ENCODE measurements at places on chromosomes 6 and 20.

GRCh38 chr6:72783666-72784065 lies 161.8 kb downstream of the KCNQ5 start:
- DNase-seq = no peak

- no peak for DNase-seq
Observed at GRCh38 chr6:41427642-41428335, 92.4 kb downstream of the NCR2 start.

- DNase-seq = no peak
Observed at GRCh38 chr6:124999105-124999764, 37.0 kb downstream of the RNF217 start.

GRCh38 chr20:2871111-2871465 lies 2.2 kb upstream of the PTPRA start:
- DNase-seq = peak; percentile 15

GRCh38 chr20:61881416-61881815 lies 184.3 kb downstream of the TAF4 start:
- DNase-seq = no peak

DNA sequence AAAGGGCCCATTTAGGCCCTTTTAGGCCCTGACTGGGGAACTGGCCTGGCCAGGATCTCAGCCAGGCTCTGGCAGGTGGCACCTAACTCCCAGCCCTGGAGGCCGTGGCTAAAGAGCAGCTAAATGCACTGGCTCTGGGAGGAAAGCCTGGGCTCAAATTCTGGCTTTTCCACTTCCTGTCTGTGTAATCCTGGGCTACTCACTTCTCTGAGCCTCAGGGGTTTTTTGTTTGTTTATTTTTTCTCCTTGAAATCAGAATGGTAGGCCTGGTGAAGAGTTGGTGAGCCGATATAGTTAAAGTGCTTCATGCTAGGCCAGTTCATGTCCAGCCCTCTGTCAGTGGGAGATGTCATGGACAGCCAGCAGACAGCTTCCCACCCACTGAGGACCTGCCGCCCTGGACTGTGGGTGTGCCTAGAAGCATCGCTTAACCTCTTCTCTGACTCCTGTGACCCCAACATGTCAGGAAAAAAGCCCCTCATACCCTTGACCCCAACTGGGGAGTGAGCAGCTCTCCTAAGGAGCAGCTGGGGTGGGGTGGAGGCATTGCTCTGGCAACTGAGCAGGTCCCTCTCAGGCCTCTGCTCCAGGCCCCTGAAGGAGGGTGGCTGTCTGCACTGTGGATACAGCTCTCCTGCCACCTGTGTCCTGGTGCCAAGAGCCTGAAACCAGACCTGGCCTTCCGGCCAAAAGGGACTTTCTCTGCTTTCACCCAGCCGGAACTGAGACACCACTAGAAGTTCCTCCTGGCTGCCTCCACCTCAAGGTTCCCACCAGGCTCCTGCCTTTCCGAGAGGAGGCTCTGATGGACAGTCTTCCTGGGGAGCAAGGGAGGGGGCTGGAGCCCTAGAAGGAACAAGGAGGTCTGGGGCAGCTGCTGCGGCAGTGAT lies 57.2 kb upstream of the MYL9 start:
- no peak for DNase-seq

DNA sequence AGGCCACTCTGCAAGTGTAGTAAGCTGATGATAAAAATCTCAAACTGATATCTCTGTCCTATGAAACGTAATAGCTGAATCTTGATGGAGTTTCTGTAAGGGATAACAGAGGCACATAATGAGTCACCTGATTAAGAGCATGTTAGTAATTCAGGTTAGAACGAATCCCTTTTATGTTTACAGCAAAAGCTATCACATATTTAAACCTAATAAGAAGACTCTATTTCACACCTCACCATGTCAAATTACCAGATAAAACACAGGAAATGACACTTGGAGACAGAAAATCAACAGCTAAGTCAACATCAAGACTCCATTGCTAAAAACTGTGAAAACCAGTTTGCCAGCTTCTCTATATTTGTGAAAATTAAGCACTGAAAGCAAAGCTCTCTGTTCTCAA lies 11.8 kb downstream of the CST7 start:
- DNase-seq = peak; percentile 25

GRCh38 chr6:166907373-166907841 lies 48.9 kb downstream of the RNASET2 start:
- DNase-seq = peak; percentile 18

- DNase-seq = peak; percentile 22
Observed at GRCh38 chr6:127343809-127344659, 625 bp upstream of the ECHDC1 start.

DNA sequence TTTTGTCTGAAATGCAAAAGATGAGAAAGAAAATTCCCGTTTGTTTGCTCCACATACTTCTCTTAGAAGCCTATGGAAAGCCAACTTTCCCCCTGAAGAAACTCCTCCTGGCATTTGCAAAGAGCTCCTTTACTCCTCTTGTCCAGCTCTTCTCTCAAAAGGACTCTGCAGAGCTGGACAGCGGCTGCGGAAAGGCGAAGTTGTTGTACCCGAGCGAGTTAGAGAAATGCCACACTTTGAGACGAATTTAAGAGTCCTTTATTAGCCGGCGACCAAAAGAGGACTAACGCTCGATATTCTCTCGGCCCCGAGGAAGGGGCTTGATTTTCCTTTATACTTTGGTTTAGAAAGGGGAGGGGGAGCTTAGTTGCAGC lies 157.8 kb downstream of the TRIM27 start:
- no peak for DNase-seq

GRCh38 chr6:108453601-108454185 lies 107.0 kb upstream of the FOXO3 start:
- DNase-seq = no peak

- no peak for DNase-seq
Observed at GRCh38 chr6:170182781-170183120, 108.1 kb downstream of the DLL1 start.

DNA sequence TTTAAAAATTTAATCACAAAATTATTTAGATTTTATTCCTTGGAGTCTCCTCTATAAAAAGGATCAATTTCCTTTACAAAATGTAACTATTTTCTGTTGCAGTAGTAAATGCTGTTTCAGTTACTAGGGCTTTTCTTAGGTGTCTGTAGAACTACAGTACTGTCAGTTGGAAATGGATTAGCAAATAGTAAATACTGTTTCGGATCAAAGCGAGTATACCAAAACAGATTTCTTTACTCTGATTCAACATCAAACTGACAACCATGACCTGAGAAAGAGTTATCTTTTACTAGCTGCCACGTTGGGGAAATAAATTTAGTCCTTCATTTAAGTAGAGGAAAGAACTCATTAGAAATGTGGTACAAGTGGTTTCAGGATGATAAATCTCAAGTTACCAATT lies 172.5 kb downstream of the HS3ST5 start:
- no peak for DNase-seq

DNA sequence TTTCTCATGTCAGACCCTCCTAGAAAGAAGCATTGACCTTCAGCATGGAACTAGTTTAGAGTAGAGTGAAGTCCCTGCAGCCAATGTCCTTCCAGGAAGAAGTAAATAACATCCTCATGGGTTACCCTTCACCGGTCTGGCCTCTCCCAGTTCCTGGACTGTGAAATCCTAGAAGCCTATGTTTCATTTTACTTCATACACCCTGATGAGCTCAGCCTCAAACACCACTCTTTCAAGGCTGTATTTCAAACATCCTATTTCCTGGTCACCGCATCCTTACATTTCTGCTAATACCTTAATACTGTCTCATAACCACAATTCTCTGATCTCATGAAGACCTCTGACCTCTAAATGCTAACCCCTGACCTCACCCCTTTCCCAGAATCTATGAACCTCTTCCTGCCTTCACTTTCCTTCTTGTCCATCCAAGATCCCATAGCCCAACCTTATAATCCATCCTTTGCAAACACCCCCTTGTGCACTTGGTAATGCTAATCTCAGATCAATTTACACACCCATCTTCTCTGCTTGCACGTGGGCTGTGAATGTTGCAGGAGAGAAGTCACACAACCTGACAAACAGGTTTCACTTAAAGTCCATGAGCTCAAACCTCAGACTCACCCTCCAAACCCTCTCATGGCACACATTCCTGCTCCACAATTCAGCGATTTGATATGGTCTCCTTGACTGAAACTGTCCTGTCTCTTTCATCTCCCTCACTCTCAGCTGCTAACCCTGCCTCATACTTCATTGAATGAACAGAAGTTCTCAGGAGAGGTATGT lies 30.2 kb downstream of the SLC2A10 start:
- DNase-seq = no peak

DNA sequence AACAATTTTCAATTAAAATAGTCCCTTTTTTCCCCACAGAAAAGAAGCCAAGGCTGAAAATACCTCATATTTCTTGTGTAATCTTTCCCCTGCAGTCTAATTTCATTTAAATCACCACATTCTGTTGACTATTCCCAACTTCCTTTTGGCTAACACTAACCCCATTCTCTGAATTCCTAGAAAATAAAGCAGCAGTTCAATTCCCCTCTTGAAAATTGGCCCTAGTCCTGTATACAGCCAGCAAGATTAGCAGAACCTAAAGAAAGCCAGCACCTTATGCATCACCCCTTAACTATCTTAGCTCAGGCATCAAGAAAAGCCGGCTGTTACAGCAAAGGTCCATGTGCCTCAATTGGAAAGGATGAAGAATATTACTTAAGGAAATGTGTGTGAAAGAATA lies 69.7 kb downstream of the MDN1 start:
- no peak for DNase-seq

DNA sequence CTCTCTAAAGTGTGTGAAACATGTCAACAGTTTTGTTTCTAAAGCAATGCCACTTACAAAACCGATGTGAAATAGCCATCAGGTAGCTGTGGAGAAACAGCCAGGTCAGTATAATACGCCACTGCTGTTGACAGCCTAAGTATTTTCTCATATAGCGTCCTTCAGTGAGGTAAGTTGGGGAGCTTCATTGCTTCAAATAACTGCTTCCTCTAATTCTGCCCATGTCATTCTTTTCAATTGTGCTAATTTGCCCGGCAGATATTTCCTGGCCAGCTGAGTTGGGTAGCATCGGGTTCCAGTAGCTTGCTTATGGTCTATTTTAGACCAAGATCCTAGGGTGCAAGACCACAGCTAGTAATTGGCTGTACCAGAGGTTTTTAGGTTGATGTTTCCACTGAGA lies 2.1 kb upstream of the ARMC2 start:
- no peak for DNase-seq

GRCh38 chr6:4817551-4817950 lies 41.3 kb downstream of the CDYL start:
- DNase-seq = no peak

DNA sequence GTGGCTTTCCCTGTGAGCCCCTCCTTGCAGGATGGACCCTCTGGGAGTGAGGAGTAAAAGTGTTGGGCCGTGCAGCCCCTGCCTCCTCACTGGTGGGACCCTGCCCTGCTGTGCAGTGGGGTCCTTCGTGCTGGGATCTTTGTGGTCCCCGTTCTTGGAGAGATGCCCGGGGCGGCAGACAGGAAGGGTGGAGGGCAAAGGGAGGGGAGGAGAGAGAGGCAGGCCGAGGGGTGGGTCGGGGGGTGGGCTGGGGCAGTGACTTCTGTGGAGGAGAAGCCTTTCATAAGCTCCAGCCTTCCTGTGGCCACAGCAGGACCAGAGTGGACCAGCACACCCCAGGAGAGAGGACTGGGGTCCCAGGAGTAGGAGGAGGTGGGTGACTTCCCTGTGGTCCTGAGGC lies at the start of gene COL20A1:
COL20A1 (plus strand) TSS at position 283 of the 400 bp plus-strand sequence. CDS start 1,922 bp downstream, outside the sequence.
- DNase-seq = no peak

DNA sequence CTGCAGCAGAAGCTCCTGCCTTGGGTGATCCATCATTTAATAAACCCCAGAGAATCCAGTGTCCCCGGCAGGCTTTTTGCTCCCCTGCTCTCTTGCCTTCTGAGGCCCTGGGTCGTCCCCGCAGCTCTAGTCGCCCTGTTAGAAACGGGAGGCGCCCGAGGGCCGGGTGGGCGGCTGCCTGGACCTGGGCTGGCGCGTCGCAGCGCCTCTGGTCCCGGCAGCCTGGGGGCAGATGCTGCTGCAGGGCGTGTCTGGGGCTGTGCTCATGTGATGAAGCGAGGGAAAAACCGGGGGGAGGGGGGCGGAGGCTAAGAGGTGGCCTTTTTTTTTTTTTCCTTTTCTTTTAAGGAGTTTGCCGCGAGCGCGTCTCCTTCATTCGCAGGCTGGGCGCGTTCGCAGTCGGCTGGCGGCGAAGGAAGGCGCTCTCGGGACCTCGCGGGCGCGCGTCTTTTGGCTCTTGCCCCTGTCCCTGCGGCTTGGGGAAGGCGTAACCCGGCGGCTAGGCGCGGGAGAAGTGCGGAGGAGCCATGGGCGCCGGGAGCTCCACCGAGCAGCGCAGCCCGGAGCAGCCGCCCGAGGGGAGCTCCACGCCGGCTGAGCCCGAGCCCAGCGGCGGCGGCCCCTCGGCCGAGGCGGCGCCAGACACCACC lies 394 bp downstream of the AKAP12 start:
- peak; percentile 33 for DNase-seq

DNA sequence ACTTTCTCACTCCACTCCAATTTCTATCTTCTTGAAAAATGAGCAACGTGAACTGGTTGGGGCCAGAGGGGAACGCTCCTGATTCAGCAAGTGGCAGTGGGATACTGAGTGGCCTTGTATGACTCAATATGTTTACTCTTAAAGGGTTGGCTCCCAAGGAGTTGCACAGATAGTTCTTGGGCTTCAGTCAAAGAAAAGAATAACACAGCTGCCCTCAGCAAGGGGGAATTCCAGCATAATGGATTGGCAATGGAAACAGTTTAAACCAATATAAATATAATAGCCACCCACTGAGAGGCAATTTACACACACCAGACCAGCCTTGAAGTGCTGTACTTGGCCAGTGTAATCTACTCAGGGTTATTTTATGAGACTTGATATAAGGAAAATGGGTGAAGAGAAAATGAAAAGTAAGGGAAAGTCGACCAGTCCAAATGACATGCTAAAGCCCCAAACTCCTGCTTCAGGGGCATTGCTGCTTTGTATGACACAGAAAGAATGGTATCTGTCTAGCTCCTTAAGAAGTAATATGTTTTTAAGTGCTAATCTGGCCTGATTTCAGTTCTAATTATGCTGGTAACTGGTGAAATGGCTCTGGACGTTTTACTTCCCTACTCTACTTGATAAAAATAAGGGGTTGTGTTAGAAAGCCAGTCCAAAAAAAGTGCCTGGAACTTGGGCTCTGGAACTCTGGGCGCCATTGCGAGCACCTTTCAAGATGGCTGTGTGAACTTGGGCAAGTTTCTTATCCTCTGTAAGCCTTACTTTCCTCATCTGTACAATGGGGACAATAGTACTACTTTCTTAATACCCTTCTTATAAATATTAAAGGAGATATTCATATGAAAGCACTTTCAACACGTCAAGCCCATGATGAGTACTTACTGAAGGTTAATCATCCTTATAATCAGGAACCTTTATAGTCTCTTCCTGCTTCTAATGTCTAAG lies 712.9 kb upstream of the MAP3K7 start:
- DNase-seq = no peak

GRCh38 chr6:137008204-137008603 lies 36.6 kb downstream of the IL20RA start:
- no peak for DNase-seq

Data from activated CD4-positive, alpha-beta T cell treated with anti-CD3 and anti-CD28 coated beads, Interleukin-2, Interleukin-4, amounts not matched to agents 100 ng/mL and 50 ng/mL, durations not matched to agents 16 hours and 8 hours (primary cell).